ENCODE measurements at places on chromosomes 6 and 20.

DNA sequence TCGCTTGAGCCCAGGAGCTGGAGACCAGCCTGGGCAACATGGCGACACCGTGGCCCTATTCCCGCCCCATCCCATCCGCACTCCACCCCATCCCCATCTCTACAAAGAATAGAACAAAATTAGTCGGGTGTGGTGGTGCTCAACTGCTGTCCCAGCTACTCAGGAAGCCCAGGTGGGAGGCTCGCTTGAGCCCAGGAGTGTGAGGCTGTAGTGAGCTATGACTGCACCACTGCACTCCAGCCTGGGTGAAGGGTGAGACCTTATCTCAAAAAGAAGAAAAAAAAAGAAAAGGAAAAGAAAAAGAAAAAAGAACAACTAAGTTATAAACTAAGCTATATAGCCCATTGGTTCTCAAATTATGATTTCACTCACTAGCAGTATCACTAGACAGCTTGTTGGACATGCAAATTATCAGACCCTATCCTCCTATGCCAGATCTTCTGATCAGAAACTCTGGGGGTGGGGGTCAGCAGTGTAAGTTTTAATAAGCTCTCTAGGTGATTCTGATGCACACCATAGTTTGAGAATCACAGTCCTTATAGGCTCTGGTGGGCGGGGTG lies 491 bp upstream of the ITCH start:
- no peak for DNase-seq

DNA sequence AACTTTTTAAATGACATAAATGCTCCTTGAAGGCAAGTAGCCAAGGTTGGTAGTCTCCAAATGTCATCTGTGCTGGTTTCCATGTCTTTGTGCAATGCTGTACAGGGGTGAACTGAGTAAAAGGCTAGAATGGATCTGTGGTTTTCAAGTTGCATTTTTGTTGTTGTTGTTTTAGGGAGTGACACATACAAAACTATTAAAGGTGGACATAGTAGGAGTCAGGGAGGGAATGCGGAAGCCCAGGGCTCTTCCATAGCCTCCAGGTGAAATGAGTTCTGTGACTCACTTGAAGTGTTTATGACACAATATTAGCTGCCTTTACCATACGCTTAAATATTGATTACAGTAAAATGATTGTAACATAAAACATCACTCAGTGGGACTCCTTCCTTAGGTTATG lies 22.5 kb upstream of the QKI start:
- no peak for DNase-seq

DNA sequence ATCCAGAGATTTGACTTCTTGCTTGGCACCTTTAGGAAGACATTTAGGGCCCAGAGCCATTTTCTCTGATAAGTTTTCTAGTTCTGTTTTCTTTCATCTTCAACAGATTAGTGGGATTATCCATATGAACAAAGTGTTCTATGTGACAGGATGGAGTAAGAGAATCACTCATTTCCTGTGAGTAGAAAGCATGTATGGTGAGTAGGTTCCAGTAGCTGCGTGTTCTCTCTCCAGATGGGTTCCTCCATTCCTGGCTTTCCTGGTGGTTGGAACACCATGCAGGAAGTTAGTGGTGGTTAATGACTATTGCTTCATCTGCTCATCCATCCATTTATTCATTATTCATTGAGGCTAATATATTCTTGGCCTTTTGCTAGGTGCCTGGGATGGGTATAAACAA lies 54.0 kb downstream of the EFCAB8 start:
- no peak for DNase-seq

DNA sequence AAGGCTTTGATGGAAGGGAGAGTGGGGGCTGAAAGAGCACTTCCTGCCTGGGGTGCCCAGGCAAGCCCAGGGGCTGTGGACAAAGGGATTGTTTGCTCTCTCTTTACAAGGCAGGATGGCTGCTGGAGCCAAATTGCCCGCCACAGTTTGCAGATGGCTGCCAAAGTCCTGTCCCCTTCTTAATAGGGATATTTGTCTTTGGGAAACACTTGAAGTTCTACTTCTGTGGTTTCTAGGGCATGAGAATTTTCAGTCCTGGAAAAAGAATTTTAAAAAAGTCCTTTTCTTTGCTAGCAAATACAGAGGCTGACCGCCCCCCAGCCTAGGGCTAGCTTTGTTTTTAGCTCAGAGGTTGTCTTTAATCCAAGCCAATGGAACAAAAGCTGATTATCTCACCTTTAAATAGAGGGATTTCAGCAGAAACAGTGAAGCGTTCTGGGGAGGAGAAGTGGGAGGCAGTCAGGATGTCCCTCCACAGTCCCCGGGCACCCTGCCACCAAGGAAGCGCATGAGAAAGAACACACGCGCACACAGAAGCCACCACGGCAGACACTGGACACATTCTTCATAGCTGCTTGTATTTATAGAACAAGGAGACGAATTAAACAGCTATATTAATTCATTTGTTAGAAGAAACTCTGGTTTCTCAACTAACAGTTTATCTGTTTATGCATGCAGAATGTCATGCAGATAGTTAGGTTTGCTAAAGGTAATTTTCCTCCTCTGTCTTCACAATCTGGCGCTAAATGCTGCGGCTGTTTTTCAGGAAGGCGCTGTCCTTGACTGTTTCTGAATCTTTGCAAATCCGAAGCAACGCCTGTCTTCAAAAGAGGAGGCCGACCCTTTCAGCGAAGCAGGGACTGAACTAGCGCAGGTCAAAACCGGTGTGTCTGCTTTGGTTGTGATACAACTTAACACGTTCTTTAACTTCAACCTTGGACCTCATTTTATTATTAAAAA lies 736.9 kb downstream of the QKI start:
- no peak for DNase-seq
